ENCODE measurements at places on chromosomes 3 and 15.

DNA sequence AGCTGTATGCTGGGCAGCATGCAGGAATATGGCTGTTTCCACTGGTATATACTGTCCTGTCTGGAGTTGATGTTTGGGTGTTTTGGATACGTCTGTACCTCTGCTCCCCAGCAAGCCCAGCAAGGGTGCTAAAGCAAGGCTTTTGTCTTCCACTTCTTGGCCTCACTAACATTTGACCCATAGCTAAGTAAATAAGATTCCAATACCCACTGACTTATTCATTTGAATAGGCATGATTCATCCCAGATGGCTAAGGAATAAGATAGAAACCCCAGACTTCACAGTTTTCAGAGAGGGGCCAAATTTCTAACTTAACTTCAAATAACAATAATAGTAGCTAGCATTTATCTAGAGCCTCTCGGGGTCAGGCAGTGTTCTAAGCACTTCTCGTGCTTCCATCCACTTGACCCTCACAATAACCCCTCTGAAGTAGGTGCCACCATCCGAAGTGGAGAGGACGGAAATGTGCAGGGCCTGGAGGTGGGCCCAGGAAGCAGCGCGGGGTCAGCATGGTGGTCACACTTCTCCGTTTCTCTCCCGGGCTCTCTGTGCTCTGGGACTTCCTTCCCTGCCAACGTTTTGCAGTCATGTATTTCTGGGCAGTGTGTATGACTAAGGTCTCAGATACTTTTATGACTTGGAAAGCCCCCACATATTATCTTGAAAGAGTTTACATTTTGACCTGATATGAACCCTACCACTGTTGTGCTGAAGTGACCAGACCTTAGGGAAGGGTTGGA, 39.3 kb downstream of the LRRK1 start:
- DNase-seq, result peak; percentile 71

DNA sequence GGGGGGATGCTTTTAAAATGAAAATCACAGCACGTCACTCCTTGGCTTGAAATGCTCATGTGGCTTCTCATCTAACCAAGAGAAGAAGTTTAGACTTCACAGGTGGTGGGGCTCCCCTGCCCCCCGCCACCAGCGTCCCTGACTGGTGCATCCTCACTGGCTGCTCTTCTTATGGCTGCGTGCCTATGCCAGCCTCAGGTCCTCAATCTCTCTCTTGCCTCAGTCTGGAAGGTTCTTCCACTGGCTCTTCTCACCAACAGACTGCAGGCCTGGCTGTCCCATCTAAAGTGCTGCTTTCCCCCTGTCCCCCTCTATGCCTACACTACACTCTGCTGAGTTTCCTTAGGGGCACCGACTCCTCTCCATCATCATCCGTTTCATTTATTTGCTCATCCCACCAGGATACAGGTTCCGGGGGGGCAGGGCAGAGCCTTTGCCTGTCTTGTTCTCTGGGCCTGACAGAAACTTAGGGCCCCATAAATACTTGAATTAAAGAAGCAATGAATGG, 20.6 kb downstream of the ABTB1 start:
- DNase-seq, result no peak

GRCh38 chr3:54965746-54966145, 37.9 kb upstream of the LRTM1 start:
- peak; percentile 95 for DNase-seq

GRCh38 chr3:125062904-125063618, 7.3 kb upstream of the HEG1 start:
- peak; percentile 97 for DNase-seq

GRCh38 chr15:27824841-27825422, 274.2 kb downstream of the OCA2 start:
- no peak for DNase-seq

GRCh38 chr3:127803619-127804018, 18.7 kb downstream of the MGLL start:
- DNase-seq, result peak; percentile 98

Data from IMR-90 (cell line).